HuH-7 (cell line): ENCODE measurements at places on chromosomes 7 and 10.

DNA sequence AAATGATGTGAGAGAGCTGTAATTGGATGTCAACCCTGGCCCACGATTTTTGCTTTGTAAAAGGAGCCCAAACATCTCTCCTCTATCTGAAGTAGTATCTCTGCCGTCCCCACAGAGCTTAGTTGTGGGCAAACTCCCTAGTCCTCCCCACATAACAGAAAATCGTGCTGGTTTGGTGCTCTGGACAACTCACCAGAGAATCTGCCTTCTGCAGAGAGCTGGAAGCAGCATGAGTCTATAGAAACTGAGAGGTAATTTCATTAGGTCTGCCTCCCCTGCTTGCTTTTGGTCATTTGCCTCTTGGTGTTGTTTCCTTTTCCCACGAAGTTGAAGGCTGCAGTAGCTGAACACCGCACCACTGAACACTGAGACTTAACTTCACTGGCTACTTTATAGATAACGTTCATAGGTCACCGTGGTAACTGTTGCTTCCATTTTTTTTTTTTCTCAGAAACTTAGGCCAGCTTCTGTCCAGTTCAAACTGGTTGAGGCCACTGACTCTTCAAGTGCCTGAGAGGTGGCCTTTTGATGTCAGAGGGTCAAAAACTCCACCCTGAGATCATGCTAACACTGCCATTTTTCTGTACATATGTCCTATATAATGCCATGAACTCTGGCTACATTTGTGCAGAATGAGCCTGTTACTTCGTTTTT lies 3.3 kb upstream of the CDCA7L start:
- no peak for DNase-seq

DNA sequence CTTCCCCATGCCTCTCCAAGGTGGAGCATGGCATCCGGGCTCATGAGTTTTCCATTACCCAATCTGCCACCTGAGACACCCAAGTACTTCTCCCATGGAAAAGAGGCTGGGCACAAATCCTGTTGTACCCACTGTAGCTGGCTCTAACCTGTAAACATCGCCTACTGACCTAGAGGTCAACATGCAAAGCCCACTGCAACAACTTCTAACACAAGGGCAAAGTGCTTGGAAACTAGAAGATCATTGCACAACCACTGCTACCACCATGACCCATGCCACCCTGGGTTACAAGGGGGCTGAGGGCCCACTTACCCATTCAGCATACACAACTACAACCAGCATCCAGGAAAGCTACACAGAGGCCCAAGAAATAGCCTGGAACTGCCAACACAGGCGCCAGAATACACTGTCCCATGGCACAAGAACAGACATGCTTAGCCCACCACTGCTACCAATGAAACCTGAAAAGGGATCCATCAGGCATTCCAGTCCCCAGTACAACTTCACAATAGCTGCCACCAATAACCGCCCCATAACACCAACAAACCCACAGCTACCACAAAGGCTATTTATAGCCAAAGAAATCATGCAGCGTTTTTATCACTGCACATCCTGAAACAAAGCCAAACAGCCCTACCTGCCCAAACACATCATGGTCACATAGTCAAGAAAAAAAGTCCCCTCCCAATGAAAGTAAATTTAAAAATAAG lies 63.4 kb downstream of the RNF32 start:
- no peak for DNase-seq

GRCh38 chr7:52502281-52502680 lies 533.2 kb upstream of the POM121L12 start:
- no peak for DNase-seq

- DNase-seq: no peak
These were observed 15.4 kb upstream of the FKBP9 start for GRCh38 chr7:32941681-32942414.

GRCh38 chr7:7686811-7687508 lies 31.4 kb downstream of the RPA3 start:
- DNase-seq: no peak

- no peak for DNase-seq
These were observed 91.9 kb upstream of the MBL2 start for GRCh38 chr10:52864201-52865106.

DNA sequence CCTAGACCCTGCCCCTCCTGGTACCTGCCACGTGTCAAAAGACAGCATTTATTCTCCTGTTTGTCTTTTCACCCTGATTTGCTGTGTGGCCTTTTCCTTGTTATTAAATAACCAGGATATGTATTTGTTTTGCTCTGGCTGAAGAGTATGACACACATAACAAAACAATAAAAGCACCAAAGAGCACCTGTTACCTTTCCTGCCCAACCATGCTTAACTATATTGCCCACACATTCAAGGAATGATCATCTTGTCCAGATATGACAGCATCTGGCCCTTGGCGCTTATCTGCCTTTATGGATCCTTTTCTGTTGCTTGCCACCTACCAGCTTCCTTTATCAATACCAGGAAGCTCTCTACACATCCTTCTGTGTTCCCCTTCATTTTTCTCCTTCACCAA lies 357.7 kb downstream of the FGFR2 start:
- no peak for DNase-seq

- no peak for DNase-seq
These were observed 205.8 kb upstream of the SLC26A5 start for GRCh38 chr7:103651593-103652377.

- no peak for DNase-seq
These were observed 86.1 kb upstream of the PCBD1 start for GRCh38 chr10:70974351-70974901.

GRCh38 chr10:130254243-130254642 lies 118.1 kb downstream of the GLRX3 start:
- no peak for DNase-seq

GRCh38 chr7:43006008-43006407 lies 73.8 kb downstream of the MRPL32 start:
- no peak for DNase-seq

- no peak for DNase-seq
These were observed 636.6 kb downstream of the TNS3 start for GRCh38 chr7:46945328-46945727.

- DNase-seq: no peak
These were observed 161.2 kb upstream of the WDR11 start for GRCh38 chr10:120689777-120690529.

DNA sequence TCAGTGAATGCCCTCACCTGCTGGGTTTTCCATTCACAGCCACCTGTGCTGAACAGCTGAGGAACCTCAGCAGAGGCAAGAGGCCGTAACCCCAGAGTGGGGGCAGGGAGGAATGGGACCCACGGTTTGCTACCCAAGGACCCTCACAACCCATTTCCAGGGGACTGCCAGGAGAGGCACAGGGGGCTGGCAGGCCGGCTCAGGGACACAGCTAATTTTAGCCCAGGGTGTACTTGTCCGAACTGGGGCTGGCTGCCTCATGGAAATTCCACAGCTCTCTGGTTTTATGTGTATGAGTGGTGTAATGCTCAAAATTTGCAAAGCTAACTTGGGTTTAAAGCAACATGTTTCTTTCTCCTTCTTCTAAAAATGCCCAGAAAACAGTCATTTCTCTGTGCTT lies 42.2 kb downstream of the MINDY4 start:
- DNase-seq: no peak

GRCh38 chr10:28677888-28678686 lies 766 bp downstream of the BAMBI start:
- no peak for DNase-seq

GRCh38 chr7:139086454-139086853 lies 23.1 kb downstream of the ZC3HAV1 start:
- DNase-seq: no peak

DNA sequence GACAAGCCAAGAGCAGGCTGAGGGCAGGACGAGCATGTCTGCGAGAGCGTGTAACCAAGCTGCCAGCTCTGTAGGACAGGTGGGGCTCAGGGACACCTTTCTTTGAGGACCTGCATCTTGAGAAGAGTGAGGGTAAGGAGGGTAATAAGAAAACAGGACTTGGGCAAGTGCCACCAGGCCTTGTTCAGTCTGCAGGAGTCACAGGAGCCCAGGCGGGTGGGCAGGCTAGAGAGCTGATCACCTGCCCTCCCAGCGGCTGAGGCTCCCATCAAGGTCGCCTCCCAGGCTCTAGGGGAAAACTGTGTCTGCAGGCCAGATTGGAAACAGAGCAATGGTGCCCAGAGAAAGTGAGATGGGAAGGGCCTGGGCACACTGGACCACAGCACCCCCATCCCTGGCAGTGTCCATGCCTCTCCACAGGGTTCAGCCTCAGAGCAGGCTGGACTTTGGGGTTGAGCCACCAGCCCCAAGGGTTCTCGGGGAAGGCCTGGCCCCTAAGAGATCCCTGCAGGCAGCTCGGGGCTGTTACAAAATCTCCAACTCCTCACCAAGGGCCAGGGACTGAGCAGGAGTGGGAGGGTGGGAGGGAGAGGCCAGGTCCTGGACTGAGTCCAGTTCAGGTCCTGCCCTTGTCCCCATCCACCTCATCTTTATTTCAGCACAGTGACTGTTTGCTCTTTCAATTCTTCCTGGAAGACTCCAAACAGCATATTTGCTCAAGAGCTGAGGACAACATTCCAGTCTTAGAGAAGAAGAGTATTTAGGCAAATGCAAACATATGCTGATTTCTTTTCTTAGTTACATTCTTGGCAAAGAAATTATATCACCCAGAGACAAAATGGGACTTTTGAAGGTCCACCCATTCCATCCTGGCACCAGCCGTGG lies 161.9 kb downstream of the GRID1 start:
- no peak for DNase-seq
